Mesothelial cell of epicardium (in vitro differentiated cells): ENCODE measurements at places on chromosomes 3 and 15.

- DNase-seq: no peak
- H3K36me3 ChIP-seq: peaks cover 11% of the 10 kb centered on the region
- H3K27ac ChIP-seq: no peak overlapping the region
Observed at GRCh38 chr3:194586836-194587235, 46.4 kb downstream of the TMEM44 start.

DNA sequence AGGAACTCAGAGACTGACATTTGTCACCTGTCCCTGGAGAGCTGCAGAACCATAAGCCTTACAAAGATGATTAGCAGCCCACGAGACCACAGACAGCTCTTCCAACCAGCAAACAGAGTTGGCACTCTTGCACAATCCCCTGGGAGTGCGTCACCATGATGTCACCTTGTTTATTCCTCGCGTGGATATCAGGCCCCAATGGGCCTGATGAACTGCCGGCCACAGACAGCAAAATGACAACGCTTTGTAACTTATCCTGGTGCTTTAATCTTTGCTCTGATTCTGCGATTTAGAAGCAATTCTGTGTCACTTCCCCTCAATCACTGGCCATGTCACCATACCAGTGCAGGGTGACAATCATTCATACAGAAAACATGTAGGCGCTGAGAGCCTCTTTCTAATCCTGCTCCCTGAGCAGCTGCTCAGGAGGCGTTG, 89.2 kb downstream of the TAMM41 start:
- H3K27me3 ChIP-seq: no peaks in the 10 kb centered on the region
- H3K27ac ChIP-seq: no peak overlapping the region
- DNase-seq: no peak
- no peak overlapping the region for H3K4me3 ChIP-seq
- no peaks in the 10 kb centered on the region for H3K36me3 ChIP-seq

GRCh38 chr3:100756441-100756840, 47.1 kb downstream of the TFG start:
- no peak for DNase-seq
- peaks cover 16% of the 10 kb centered on the region for H3K36me3 ChIP-seq
- H3K4me1 ChIP-seq: peaks cover 20% of the 10 kb centered on the region

- no peaks in the 10 kb centered on the region for H3K27me3 ChIP-seq
- DNase-seq: no peak
- no peak overlapping the region for H3K4me3 ChIP-seq
- peaks cover 4% of the 10 kb centered on the region for H3K36me3 ChIP-seq
Observed at GRCh38 chr3:182323898-182324297, 469.4 kb upstream of the ATP11B start.

DNA sequence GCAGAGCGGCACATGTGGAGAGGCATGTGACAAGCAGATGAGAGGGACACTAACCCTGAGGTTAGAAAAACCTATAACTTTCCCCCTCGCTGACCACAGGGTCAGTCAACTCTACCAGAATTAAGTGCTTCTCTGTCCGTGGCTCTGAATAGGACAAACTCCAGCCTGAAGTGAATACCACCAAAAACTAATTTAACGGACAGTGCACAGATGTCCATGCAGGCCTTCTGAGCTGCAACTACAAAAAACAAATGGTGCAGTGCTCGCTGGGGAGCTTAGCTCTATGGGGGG, 59.3 kb downstream of the ADCY5 start:
- no peak overlapping the region for H3K4me3 ChIP-seq
- no peak for DNase-seq
- H3K4me1 ChIP-seq: peaks cover 49% of the 10 kb centered on the region
- H3K27ac ChIP-seq: no peak overlapping the region
- no peaks in the 10 kb centered on the region for H3K36me3 ChIP-seq

DNA sequence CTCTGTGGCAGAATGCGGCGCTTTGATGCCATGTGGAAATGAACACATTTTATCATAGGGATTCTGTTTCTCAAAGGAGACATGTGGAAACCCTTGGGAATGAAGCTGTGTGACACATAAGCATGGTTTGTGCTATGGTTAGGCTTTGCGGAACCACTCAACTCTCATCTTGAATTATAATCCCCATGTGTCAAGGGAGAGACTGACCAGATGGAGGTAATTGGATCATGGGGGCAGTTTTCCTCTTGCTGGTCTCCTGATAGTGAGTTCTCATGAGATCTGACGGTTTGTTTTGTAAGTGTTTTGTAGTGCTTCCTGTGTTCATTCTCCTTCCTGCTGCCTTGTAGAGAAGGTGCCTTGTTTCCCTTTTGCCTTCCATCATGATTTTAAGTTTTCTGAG, 1109.2 kb upstream of the ALCAM start:
- no peaks in the 10 kb centered on the region for H3K4me1 ChIP-seq
- H3K4me3 ChIP-seq: no peak overlapping the region
- H3K27me3 ChIP-seq: no peaks in the 10 kb centered on the region

DNA sequence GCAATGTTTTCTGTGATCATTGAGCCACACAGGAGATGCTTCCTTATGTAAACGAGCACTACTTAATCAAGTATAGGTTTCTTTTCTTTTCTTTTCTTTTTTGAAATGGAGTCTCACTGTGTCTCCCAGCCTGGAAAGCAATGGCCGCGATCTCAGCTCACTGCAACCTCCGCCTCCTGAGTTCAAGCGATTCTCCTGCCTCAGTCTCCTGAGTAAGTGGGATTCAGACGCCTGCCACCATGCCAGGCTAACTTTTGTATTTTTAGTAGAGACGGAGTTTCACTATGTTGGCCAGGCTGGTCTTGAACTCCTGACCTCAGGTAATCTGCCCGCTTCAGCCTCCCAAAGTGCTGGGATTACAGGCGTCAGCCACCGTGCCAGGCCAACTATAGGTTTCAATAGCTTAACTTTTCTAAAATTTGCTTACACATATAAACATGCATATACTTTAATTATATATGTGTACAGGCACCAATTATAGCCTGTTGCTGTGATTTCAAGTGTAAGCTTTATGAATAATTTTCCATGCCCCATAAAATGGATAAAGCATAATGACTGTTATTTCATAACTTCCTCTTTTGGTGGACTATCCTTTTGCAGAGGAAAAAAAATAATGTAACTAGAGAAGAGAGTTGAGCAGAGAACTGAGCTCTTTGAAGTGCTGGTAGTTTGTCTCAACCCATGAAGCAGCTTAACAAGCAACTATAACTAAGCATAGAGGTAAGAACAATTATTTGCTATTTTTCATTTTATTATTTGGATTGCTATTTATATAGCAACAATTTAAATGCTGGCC, 24.8 kb upstream of the MBNL1 start:
- no peaks in the 10 kb centered on the region for H3K36me3 ChIP-seq
- no peak overlapping the region for H3K27ac ChIP-seq
- no peak for DNase-seq
- no peaks in the 10 kb centered on the region for H3K27me3 ChIP-seq
- no peak overlapping the region for H3K4me3 ChIP-seq

GRCh38 chr3:194300936-194301335, 50.2 kb downstream of the CPN2 start:
- no peak overlapping the region for H3K4me3 ChIP-seq
- DNase-seq: no peak
- H3K27me3 ChIP-seq: no peaks in the 10 kb centered on the region
- H3K27ac ChIP-seq: no peak overlapping the region
- H3K4me1 ChIP-seq: peaks cover 26% of the 10 kb centered on the region
- peaks cover 3% of the 10 kb centered on the region for H3K36me3 ChIP-seq

DNA sequence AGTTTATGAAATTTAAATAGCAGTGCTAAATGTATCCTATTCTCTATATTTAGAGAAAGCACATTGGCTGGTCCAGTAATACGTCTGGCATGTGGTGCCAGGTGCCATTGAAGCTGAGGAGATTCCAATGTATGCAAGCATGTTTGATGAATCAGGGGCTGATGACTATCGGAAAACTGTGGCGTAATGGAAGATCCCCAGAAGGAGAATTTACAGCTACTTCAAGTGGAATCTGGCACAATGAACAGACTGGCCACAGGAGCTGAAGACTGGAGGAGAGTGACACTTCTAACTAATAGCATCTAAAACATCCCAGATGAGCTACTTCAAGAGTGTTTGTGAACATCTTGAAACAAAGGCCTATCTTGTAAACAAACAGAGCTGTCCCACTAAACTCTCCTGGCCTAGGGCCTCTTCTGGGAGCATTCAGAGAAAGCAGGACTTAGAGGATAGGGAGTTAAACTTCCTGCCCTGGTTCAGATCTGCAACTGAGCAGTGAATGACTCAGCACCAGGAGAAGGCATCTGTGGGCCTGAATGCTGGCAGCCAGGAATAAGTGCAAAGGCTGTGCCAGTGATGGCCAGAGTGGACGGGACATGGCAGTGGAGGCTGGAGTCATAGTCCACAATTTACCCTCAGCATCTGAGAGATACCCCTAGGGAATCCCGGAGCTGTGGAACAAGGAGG, 15.2 kb upstream of the ACTC1 start:
- no peaks in the 10 kb centered on the region for H3K36me3 ChIP-seq
- no peak overlapping the region for H3K4me3 ChIP-seq
- H3K4me1 ChIP-seq: peaks cover 10% of the 10 kb centered on the region
